ENCODE measurements at places on chromosomes 3 and 15. TPM values are rescaled to one million over a fixed set of nuclear protein-coding genes. Genes with fewer than 3 reads are reported as not detected.

The CHDH gene
- 1.1 TPM for total RNA-seq

The TMEM207 gene
- total RNA-seq: not detected

The FEZF2 gene
- not detected for total RNA-seq

The LIPH gene
- 0.65 TPM for total RNA-seq

The EAF2 gene
- 33.0 TPM for total RNA-seq

The GASK1A gene
- not detected for total RNA-seq

The NR1I2 gene
- 0.82 TPM for total RNA-seq
